ENCODE measurements at places on chromosomes 3 and 15.

- no peak for DNase-seq
Observed at GRCh38 chr3:194310060-194310835, 40.9 kb downstream of the CPN2 start.

GRCh38 chr15:46331546-46331945 lies 696.7 kb downstream of the SQOR start:
- DNase-seq = no peak

DNA sequence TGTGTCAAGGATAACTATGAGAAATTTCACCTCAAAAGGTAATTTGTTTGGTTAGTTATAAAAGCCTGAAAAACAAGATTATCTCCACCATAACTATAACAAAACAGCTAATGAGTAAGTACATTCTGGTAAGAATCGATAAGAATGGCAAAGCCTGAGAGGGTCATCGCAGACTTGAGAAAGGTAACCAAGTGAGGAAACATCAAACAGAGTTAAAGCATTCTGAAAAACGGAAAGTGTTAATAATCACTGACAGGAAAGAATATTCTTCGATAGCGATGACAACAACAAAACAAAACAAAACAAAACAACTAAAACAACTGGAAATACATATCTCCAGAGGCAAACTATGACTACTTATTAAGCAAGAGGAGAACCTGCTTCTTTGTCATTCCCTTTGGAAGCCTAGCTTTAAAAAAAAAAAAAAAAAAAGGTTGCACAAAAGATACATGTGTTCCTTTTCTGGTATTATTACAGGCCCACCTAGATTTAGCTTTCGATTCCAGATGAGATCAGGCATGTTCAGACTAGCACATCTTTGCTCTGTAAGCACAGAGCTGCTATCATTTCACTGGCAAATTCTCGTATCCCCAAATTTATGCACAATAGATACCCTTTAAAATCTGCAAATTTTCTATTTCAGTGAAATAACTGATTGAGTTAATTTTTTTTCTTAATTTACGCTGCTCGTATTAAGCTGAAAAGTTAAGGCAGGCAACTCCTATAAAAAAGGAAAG lies 155.6 kb downstream of the TIGIT start:
- no peak for DNase-seq

- DNase-seq = no peak
Observed at GRCh38 chr3:144242747-144243146, 271.1 kb downstream of the DIPK2A start.

DNA sequence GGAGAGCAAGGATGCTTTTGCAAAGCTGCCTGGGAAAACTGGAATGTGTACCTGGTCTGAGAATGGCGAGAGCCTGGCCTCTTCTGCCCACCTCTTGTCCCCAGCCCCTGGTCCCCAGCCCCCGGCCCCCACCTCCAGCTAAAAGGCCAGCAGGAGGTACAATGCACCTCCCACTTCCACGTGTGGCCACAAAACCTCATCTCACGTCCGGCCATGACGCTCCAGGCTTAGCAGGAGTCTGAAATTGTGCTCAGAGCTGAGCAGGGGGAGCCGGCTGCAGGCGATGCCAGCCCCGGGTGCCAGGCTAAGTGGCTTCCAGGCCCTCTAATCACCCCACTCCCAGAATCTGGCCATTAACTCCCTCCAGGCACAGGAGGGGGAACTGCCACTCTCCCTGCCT lies 83.1 kb upstream of the PRR20G start:
- DNase-seq = no peak

DNA sequence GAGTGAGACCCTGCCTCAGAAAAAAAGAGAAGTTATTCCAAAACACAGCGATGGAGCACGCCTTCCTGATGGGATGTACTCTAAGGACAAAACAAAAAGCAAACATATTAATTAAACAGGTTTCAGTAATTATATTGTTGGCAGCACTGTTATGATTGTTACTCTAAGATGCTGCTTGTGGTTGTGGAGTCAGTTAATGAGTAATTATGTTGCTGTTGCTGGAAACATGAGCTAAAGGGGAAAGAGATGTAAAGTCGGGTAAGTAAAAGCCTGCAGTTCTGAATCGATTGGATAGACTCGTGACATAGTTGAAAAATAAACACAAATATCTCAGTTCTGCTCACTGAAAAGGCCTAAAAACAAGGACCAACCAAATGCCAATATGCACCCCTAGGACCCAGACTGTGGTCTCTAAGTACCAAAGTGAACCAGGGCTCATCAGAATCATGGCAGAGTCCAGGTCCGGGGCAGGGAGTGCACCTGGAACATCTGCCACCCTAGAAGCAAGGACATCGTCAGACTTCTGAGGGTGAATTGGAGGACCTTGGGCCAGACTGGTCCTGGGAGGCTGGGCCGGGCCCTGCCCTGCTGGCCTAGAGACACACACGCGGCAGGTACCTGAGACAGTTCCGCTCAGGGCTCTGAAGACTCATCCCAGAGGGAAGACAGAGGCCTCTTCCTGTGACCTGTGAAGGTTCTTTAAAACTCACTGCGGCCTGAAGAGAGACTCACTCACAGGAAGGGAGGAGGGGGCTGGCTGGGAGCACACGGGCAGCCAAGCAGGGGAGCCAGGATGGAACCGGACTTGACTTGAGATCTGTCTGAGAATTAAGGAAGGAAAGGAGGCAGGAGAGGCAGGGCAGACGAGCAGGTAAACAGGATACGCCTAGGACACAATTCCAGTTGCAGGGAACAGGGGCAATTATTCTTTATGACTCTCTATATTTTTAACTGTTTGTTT lies 140.5 kb downstream of the LRRK1 start:
- DNase-seq = no peak

DNA sequence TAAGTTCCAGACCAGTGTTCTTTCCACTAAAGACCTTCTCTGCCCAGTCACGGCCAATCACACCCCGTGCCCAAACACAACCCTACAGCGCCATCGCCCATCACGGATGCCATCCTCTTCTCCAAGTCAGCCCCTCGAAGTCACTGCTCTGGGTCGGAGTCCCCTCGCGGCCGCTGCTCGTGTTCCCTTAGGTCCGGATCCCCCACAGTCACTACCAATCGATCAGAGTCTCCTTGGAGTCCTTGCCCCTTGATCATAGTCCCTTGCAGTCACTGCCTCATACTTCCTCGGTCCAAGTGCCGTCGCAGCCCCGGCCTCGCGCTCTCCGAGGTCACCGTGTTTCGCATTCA lies 461 bp downstream of the PCYT1A start:
- no peak for DNase-seq

DNA sequence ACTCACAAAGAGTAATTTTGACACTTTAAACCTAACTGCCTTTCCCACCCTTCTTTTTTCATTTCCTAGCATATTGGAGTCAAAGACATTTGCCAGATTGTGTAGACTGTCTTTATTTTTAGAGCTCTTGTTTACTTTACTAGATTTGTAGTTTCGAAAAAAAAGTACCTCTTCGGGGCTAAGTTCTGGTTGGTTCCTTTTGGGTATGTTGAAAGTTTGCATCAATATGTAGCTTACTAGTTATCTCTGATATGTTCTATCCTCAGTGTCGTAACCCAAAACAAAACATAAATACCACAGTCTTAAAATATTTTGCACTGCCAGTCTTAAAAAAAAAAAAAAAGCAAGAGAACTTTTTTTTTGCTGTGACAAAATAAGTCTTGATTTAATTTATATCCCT lies 52.2 kb downstream of the REC114 start:
- no peak for DNase-seq

GRCh38 chr3:133472889-133473288 lies 73.0 kb downstream of the BFSP2 start:
- DNase-seq = no peak

DNA sequence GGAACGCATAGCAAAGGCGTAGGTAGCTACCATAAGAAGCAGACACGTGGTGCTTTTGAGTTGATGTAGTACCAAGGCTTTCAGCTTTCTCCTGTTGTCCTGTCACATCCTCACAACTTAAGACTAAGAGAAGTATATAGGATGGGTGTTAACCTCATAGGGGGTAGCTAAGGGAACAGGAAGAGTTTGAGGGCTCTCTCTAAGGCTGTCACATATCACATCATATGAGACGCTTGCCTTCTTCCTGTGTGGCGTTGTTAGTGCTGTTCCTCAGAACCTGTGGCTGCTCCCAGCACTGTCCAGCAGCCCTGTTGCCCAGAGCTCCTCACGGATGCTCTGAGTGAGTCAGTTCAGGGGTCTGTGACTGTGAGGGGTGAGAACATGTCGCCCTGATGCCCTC lies 14.7 kb downstream of the DHX30 start:
- no peak for DNase-seq

DNA sequence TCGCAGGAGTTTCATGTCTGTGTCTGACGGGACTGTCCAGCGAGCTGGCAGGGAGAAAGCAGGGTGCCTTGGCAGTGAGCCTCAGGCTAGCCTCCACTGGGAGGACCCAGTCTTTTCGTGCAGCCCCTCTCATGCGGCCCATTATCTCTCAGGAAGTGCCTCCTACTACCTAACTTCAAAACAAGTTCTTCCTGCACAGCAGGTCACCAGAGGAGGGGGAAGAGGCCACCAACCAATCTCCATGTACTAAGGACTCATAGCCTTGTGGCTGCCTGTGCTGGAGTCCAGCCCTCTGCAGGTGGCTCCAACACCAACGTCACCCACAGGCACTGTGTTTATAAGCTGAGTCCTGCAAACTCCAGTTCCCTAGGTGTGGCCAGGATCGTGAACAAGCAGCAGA lies 4.8 kb downstream of the VIPR1 start:
- no peak for DNase-seq

DNA sequence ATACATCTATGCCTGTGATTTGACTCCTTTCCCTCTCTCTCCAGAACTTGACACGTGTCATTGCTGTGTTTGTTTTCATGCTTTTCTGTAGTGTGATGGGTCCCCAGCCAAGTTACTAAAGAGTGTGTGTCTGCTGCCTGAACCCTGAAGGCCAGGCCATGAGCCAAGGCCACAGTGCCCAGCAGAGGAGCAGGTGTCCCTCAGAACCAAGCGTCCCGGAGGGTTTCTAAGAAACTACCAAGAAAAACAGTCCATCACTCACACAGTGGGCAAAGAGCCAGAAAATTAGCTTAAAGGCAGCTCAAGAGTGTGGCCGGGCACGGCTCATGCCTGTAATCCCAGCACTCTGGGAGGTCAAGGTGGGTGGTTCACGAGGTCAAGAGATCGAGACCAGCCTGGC lies 35.2 kb downstream of the FBXO45 start:
- no peak for DNase-seq

DNA sequence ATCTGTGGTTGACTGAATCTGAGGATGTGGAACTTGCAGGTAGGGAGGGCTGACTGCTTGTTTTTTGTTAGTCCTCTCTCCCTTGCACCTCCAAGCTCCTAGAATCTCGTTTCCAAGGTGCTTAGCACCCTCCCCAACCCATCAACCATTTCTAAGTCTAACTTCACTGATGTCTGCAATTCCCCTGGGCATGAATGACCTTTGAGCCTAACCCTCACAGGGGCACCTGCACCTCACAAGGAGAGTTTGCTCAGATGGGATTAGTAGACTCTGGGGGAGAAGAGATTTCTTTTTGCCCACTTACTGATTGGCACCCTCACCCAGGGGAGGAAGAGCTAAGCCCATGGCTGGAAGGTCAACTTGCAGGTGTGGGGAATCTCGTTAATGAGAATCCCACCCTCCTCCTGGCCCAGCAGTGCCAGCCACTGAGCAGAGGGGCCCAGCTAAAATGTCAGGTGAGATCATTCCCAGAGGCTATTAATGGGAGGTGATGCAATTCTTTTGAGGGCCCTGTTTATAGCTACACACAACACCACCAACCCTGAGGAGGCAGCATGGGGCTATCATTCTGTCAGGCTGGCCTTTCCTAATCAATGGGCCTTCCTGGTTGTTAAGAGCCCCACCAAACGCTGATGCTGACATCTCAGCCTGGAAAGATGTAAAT lies 81.6 kb upstream of the HERC1 start:
- DNase-seq = no peak

DNA sequence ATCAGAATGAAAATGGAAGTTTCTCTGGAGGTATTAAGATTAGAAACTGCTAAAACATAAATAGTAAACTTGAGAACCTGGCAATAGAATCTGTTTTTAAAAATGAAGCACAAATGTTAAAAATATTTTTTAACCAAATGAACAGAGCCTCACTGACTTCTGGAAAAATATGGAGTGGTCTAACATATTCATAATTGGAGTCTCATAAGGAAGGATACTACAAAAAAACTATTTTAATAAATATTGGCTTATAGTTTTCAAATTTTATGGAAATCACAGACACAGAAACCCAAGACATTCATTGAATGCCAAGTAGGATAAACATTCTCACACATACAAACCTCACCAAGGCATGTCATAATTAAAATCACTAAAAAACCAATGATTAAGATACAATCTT lies 23.6 kb upstream of the TASOR start:
- no peak for DNase-seq

Data from effector memory CD8-positive, alpha-beta T cell (primary cell).